Stimulated activated CD4-positive, alpha-beta T cell treated with anti-CD3 and anti-CD28 coated beads, Interleukin-15, amount 100 ng/mL, for 1 hour (primary cell): ENCODE measurements at places on chromosomes 5 and 9.

DNA sequence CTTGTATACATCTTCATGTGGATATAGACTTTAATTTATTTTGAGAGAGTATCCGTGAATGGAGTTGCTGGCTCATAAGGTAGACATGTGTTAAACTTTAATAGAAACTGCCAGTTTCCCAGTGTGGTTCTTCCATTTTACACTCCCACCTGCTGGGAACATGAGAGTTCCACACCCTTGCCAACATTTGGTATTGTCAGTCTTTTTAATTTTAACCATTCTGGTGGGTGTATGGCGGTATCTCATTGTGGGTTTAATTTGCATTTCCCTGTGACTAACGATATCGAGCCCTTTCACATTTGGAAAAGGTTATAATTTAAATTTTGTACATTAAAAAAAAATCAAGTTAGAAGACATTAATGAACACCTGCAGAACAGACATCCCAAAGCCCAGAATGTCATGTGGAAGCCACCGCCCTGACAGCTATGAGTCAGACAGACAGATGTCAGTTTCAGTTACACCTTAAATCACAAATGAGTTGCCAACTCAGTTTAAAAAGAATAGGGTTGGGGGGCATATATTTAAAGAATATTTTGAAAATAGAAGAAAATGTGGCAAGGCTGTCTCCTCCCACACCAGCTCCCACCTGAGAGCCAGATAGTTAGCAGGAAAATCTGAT, 36.9 kb downstream of the ANKRD33B start:
- no peak for DNase-seq

GRCh38 chr5:35954175-35954574, 15.8 kb upstream of the CAPSL start:
- no peak for DNase-seq

- no peak for DNase-seq
These were observed 307.2 kb downstream of the MTRR start for GRCh38 chr5:8176101-8176693.

DNA sequence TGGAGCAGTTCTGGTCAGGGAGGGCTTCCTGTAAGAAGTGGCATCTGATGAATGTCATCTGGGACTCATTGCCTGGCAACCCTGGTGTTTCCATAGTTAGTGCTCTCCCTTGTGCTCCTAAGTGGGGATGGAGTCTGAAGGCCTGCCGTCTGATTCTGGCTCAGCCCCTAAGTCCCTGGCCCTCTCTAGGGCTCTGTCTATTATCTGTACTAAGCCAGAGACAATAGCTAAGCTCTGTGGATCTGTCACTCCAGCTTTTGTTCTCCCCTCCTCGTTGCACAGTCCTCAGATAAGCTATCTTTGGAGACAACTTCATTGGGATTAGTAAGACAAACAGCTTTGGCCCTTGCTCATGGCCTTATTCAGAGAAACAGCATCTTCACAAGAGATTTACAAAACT, 30.6 kb upstream of the TTC1 start:
- no peak for DNase-seq

DNA sequence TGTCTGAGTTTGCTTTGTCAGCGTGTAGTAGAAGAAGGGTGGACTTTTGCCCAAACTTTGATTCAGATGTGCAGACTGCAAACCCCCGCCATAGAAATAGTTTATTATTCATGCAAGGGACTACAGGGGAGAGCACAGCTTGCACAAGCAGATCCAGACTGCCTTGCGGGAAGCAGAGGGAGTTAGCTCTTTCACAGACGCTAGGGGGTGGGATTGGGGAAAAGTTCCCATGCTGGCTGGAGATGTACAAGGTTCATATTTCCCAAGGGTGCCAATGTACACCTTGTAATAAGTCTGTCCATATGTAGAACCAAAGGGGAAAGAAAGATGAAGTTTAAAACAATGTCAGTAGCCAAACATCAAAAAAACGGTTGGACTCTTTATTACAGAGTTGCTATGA, 749.7 kb upstream of the COX7C start:
- no peak for DNase-seq

- no peak for DNase-seq
These were observed 185.2 kb downstream of the HSPA4 start for GRCh38 chr5:133236976-133237375.

- DNase-seq, result no peak
These were observed 481.3 kb downstream of the CCDC171 start for GRCh38 chr9:16033921-16034691.

GRCh38 chr5:142246258-142246657, 78.6 kb downstream of the SPRY4 start:
- no peak for DNase-seq

DNA sequence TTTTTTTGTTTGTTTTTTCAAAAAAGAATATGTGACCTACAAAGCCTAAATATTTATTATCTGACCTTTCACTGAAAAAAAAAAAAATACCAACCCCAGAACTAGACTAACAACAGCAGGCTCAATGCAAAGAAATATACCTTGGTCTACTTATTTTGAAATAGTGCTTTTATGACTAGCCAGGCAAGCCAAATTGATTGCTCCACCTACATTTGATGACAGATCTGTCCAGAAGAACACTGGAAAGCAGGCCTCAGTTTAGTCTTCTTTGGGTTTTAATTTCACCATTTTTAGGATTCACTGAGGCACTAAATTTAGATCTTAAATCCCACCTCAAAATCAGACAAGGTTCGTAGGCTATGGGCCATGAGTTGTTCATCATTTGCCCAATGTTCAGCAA, 97.3 kb downstream of the PLPP1 start:
- DNase-seq, result no peak

DNA sequence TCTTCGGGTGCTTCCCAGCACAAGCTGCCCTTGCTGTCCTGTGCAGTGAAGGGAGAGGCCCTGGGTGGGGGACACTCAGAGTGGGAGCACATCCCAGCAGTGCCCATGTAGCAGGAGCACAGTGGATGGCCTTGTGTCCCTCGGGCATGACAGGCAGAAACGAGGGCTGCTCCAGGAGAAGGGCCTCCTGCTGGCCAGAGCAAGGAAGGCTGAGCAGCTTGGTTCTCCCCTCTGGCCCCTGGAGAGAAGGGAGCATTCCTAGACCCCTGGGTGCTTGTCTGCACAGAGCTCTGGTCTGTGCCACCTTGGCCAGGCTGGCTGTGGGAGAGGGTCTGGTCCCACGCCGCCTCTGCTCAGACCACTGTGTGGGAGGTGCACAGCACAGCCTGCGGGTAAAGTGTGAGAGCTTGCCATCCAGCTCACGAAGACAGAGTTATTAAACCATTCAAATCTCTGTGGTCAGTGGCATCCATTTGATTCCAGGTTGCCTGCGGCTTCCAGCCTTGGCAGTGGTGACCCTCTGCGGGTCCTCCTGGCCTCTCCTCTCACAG, 18.3 kb downstream of the FBXW5 start:
- no peak for DNase-seq

DNA sequence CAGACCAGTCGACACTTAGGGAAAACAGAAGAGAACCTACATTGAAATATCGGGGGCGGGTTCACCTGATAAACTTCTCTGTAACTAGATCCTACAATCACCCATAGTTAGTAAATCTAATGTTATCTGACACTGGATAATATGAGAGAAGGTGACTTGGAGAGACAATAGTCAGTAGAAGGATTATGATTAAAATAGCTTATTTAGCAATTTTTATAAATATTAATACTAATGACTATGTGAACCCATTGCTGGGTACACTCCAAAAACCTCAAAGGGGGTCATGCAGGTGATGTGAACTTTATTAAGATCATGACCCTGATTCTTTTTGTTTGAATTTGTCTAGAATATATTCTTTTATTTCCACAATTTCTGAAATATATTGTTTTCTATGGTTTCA, 164.1 kb upstream of the CCNH start:
- DNase-seq, result no peak

- DNase-seq, result no peak
These were observed 106.8 kb downstream of the FRMD3 start for GRCh38 chr9:83431101-83432060.

- no peak for DNase-seq
These were observed 31.5 kb upstream of the ZFAND5 start for GRCh38 chr9:72396247-72397091.

DNA sequence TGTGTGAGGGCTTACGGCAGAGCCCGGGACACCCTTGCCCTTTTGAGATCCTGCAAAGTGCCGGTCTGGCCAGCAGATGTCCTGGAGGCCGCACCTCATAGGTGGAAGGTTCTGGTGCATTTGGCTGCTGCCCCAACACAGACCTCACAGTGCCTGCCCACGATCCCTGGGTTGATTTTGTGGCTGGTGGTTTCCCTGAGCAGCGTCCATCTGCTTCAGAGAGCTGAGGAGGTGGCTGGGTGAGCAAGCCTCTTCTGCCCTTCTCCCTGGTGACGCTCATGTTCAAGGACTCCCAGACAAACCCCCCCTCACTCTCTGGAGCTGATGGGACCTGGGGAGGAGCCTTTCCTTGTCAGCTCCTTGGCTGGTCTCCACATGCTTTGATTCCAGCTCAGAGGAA, 18.9 kb downstream of the BNIP1 start:
- DNase-seq, result no peak

- DNase-seq, result no peak
These were observed 55.4 kb upstream of the MIER3 start for GRCh38 chr5:57007344-57007743.

DNA sequence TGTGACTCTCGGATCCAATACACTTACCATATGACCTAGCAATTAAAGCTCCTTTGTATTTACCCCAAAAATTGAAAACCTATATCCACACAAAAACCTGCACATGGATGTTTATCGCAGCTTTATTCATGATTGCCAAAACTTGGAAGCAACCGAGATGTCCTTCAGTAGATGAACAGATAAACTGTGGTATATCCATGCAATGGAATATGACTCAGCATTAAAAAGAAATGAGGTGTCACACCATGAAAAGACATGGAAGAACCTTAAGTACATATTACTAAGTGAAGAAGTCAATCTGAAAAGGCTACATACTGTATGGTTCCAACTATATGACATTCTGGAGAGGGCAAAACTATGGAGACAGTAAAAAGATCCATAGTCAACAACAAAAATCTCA, 82.0 kb upstream of the PHF24 start:
- DNase-seq, result no peak

GRCh38 chr5:171986772-171987171, 19.7 kb downstream of the FBXW11 start:
- DNase-seq, result no peak

DNA sequence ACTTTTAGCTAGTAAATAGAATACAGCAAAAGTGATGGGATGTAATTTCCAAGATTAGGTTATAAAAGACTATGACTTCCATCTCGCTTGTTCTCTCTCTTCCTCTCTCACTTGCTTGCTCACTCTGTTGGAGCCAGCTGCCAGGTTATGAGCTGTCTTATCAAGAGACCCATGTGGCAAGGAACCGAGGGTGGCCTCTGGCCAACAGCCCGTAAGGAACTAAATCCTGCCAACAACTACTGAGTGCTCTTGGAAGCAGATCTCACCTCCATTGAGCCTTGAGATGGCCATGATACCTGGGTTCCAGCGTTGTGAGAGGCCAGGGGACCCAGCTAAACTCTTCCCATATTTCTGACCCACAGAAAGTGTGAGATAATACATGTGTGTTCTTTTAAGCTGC, 636.1 kb downstream of the ACTL7B start:
- DNase-seq, result no peak

DNA sequence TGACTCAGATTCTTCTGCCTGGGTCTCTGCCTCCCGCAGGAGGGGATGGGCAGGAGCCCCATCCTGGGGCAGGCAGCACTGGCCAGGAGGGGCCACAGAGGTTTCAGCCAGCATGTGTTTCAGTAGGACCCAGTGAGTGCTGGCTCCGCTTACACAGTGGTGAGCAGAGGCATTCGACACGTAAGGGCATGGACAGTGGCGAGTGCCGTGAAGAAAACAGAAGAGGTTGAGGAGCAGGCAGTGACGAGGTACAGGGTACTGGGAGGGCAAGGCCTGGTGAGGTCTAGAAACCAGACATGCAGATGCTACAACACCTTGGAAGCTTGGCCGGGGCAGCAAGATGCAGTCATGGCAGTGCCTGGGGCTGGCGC, 41.5 kb downstream of the CACNA1B start:
- no peak for DNase-seq

DNA sequence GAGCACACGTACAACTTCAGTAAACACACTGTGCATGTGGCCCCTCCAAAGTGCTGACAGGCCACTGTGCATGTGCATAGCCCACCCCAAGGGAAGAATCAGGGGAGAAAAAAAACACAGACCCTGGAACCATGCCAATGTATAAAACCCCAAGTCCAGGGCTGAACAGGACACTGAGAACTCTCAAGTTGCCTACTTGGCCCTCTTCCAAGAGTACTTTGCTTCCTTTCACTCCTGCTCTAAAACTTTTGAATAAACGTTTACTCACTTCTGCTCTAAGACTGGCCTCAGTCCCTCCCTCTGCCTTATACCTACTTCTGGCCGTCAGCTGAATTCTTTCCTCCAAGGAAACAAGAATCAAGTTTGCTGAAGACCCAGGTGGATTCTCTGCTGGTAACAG, 77.7 kb upstream of the NFIB start:
- DNase-seq, result no peak

GRCh38 chr9:35691334-35691650, 1.6 kb upstream of the TPM2 start:
- no peak for DNase-seq

GRCh38 chr5:4511996-4512656, 628.0 kb upstream of the ADAMTS16 start:
- DNase-seq, result no peak

- DNase-seq, result no peak
These were observed 2.7 kb downstream of the RUFY1 start for GRCh38 chr5:179553006-179553405.

- DNase-seq, result no peak
These were observed 127.6 kb upstream of the CYLC2 start for GRCh38 chr9:102867488-102867887.

- no peak for DNase-seq
These were observed 62.2 kb upstream of the ANGPTL2 start for GRCh38 chr9:127184641-127185040.

GRCh38 chr5:169637085-169637548, at the start of gene DOCK2:
TSS of gene DOCK2 (plus strand) at chr5:169637275. CDS start at chr5:169637327, 52 bp downstream.
- peak; percentile 37 for DNase-seq

GRCh38 chr5:3329427-3329826, 266.2 kb upstream of the IRX1 start:
- DNase-seq, result no peak
